Subcutaneous adipose tissue (tissue), 4 donors: ENCODE measurements at places on chromosomes 5 and 9. TPM values are rescaled to one million over a fixed set of nuclear protein-coding genes. Genes with fewer than 3 reads are reported as not detected.

MARCHF3 gene
- 10.3 TPM for total RNA-seq

ABLIM3 gene
- 115 TPM for total RNA-seq

ORM2 gene
- not detected for total RNA-seq

EXOSC2 gene
- 18.8 TPM for total RNA-seq
